Activated T-helper 2 cell treated with anti-CD3 and anti-CD28 coated beads, Interferon-gamma antibody, Interleukin-2, Interleukin-4, amounts not matched to agents 10 μg/mL and 5 μg/mL and 100 μg/mL, durations not matched to agents 14 hours and 24 hours and 36 hours (primary cell): ENCODE measurements at places on chromosomes 11 and 22. TPM values are rescaled to one million over a fixed set of nuclear protein-coding genes. Genes with fewer than 3 reads are reported as not detected.

Gene SMIM38
- 0.41 and 0.53 TPM in 2 replicates for total RNA-seq

DNA sequence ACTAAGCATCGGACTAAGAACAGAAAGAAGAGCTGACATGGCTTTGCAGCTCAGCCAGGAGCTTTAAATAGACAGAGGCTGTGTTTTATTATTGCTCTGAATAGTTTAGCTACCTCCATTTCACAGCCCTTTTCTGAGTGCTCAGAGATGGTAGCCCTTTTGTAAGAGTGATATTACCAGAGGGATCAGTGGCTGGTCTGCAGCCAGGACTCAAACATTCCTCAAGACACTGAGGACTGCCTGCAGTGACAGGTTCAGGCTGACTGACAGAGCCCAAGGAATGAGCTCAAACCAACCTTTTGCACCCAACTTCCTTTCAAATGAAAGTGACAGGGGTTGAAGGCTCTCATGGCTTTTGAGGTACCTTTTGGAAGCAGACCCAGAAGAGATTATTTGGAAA lies 189.0 kb downstream of the DDX10 start:
- DNase-seq = no peak

DNA sequence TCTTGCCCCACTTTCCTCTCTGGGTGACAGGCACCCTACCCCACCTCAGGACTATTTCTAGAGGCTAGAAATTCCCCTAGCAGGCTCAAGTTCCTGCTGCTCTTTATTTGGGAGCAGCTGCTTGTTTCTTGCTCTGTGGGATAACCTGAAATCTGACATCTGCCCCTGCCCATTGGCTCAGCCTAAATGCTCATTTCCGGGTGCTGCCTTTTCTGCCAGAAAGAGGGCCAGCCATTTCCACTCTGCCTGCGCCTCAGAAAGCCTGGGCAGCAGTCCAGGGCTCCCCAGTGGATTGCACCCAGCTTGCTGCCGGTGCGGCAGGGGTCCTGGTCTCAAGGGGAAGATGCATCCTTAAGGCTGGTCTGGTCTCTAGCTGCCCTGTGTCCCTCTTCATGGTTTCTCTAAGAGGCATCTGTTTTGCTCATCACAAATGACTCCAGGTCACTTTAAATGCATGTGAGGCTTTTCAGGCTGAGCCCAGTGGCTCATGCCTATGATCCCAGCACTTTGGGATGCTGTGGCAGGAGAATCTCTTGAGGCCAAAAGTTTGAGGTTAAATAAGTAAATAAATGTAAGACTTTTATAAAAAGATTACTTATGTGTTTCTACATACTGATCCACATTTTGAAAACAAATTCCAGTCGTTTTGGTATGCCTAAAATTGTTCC lies 10.3 kb upstream of the PNPLA5 start:
- no peak for DNase-seq

DNA sequence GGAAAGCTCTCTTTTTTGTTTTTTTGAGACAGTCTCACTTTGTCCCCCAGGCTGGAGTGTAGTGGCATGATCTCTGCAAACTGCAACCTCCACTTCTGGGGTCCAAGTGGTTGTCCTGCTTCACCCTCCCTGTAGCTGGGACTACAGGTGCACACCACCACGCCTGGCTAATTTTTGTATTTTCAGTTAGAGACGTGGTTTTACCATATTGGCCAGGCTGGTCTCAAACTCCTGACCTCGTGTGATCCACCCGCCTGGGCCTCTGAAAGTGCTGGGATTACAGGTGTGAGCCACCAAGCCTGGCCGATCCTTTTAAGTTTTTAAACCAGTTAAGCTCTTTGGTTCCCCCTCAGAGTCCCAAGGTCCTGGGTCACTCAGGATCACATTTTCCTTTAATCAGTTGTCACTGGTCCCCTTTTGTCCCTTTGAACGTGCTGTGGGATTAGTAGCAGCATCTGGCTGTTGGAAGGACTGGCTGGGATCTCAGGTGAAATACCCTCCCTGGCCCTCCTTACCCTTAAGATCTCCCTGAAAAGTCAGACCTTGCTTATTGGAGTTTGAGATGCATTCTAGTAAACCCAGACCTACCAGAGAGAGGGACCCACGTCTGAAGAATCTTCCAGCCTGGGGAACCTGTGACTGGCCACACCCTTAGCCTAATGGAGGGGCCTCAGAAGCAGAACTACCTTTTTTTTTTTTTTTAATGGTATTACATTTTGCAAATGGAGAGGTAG lies 8.1 kb downstream of the MALAT1 start:
- DNase-seq = no peak

- no peak for DNase-seq
These were observed 379.6 kb upstream of the NARS2 start for GRCh38 chr11:78954261-78954660.

GRCh38 chr22:45164270-45165088 lies 754 bp downstream of the NUP50 start:
- peak; percentile 20 for DNase-seq

- DNase-seq = no peak
These were observed 24.3 kb downstream of the OSBP2 start for GRCh38 chr22:30718938-30719337.
